Stimulated activated CD4-positive, alpha-beta T cell treated with anti-CD3 and anti-CD28 coated beads, Interleukin-1b, Interleukin-23, amount 100 ng/mL, for 1 hour (primary cell): ENCODE measurements at places on chromosomes 7 and 10.

GRCh38 chr7:152891160-152891621 lies 131.6 kb downstream of the ACTR3B start:
- DNase-seq, result no peak

DNA sequence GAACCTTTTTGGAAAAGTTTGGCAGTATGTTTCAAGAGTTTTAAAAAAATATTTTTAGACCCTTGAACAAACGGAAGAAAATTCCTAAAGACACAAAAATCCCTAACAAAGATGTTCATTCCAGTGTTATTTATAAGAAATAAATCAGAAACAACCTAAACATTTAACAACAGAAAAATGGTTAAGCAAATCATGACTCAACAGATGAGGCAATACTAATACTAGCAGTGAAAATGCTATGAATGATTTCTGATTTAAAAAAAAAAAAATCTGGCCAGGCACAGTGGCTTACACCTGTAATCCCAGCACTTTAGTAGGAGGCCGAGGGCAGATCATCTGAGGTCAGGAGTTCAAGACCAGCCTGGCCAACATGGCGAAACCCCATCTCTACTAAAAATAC lies 61.0 kb downstream of the ARHGAP12 start:
- no peak for DNase-seq

DNA sequence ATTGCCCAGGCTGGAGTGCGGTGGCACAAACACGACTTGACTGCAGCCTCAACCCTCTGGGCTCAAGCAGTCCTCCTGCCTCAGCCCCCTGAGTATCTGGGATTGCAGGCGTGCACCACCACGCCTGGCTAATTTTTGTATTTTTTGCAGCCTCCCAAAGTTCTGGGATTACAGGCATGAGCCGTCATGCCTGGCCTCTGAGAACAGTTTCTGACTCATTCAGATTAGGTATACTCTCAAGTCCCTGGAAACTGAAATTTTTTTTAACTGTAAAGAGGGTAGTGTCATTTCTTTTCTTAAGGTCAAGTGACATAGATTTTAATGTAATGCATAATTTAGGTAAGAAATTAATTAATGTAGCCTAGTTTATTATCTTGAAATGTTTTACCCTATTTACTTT lies 104.7 kb downstream of the SEPTIN7 start:
- DNase-seq, result no peak

GRCh38 chr10:51224671-51225161 lies 150.4 kb downstream of the PRKG1 start:
- DNase-seq, result no peak

- no peak for DNase-seq
Observed at GRCh38 chr10:75186310-75186709, 24.3 kb upstream of the VDAC2 start.

- no peak for DNase-seq
Observed at GRCh38 chr7:126656165-126656564, 596.6 kb downstream of the GRM8 start.

GRCh38 chr10:44860811-44861736 lies 50.1 kb upstream of the TMEM72 start:
- no peak for DNase-seq

- DNase-seq, result no peak
Observed at GRCh38 chr7:76423666-76424412, 911 bp upstream of the ZP3 start.

- no peak for DNase-seq
Observed at GRCh38 chr10:121108051-121108450, 256.9 kb downstream of the WDR11 start.

- DNase-seq, result no peak
Observed at GRCh38 chr7:145216866-145217265, 381.0 kb upstream of the TPK1 start.

DNA sequence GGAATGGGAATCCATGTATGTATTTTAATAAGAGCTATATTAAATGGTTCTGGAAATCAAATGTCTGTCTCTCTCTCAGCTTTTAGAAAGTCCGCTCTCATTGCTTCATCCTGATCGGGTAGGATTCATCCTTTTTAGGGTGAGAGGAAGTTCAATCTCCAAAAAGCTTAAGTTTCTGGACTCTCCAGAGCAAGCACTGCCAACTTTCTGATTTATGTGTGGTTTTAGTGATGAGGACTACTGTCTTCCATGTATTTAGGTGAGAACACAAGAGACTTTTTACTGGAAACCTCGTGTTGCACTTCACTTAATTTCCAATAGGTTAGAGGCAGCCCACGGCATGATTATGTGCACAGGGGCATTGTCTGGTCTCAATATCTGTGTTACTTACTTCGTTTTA lies 267.9 kb downstream of the SUGCT start:
- no peak for DNase-seq

GRCh38 chr10:130079614-130080460 lies 30.8 kb downstream of the C10orf143 start:
- no peak for DNase-seq

- DNase-seq, result no peak
Observed at GRCh38 chr10:130726996-130727725, 584.4 kb downstream of the TCERG1L start.

- DNase-seq, result no peak
Observed at GRCh38 chr10:74738052-74738451, 88.3 kb upstream of the KAT6B start.

GRCh38 chr7:66602159-66602558 lies 26.5 kb upstream of the KCTD7 start:
- no peak for DNase-seq

DNA sequence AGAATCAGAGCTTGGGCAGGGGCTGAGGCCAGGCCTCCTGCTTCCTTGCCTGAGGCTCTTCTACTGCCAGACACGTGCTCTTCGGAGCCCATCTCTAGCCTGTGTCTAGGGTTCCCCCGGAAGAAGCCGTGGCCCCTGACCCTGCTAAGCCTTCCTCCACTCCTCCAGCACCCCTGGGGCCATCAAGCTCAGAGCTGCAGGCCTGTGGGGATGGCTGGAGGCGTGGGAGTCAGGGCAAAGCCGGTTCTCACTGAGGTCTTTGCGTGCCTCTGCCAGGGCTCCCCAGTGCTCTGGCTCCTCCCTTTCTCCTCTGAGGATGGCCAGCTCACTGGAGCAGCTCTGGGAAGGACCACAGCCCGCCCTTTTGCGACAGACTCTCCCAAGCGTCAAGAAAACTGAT lies 34.4 kb downstream of the GHRHR start:
- DNase-seq, result no peak

DNA sequence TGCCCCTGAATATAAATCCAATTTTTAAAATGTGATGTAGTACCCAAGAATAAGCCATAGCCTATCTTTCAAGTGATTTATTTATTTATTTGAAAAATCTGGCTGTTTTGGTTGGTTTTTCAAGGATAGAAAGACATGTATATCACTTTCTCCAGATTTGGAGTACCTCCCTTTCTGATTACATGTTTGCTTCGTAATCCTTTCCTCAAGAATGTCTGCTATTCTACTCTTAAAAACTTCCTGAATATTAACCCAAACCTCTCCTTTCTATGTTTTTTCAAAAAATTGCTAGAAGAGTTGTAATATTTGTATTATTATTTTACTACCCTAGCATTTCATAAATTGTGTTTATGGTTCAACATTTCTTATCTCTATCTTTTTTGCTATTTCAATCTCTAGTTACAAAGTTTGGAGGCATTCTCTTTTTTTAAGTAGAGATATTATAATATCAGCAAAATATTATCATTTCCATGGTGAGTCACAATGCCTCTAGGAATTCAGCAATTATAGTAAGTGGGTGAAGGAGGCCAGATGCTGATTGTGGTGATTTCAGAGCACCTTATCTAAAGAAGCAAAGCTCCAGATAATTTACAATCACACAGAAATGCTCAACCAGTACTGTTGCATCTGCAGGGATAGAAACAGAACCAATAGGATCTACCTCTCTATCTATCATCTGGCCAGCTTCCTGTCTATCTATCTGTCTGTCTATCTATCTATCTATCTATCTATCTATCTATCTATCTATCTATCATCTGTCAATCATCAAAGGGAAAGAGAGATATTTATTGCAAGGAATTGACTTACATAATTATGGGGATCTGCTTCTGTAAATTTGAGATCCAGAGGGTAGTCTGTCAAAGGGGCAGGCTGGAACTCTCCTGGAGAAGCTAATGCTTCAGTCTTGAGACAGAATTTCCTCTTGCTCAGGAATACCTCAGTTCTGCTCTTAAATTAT lies 412.5 kb upstream of the SEMA3C start:
- DNase-seq, result no peak

DNA sequence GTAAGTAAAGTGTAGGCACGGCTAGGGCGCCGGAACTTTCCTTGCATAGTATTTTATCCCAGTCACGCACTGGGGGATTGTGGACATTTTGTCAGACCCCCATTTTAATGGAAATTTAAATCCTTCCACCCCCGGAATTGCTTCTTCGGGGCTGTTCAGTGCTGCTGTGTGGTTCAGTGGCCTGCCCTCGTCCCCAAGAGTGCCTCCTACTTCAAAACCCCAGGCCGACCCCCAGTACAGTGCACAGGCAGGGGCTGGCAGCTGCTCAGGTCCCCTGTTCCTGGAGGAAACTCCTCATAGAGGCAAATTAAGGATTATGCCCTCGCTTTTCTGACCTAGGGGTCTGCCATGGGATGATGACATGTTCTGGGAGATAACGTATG lies 94.5 kb downstream of the PTPRE start:
- DNase-seq, result no peak

- DNase-seq, result no peak
Observed at GRCh38 chr10:44847110-44847509, 64.0 kb upstream of the TMEM72 start.

DNA sequence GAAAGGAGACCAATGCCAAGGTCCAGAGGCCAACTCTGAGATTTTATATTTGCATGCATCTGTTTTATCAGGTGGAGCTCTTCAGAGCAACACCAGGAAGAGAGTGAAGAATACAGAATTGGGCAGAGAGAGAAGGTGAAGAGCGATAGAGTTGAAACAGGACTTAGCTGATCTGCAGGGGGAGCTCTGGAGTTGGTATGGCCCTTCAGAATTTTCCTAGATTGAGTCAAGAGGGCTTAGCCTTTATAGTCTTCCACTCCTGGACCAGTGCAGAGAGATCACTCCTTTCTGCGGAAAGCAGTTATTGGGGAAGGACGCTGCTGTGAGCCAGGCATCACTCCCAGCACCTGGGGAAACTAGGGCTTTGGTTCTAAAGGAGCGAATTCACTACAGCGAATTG lies 105.0 kb upstream of the DGKB start:
- no peak for DNase-seq

GRCh38 chr7:11345621-11346020 lies 371.9 kb downstream of the PHF14 start:
- no peak for DNase-seq

GRCh38 chr7:2444476-2444875 lies 31.7 kb downstream of the GRIFIN start:
- no peak for DNase-seq

DNA sequence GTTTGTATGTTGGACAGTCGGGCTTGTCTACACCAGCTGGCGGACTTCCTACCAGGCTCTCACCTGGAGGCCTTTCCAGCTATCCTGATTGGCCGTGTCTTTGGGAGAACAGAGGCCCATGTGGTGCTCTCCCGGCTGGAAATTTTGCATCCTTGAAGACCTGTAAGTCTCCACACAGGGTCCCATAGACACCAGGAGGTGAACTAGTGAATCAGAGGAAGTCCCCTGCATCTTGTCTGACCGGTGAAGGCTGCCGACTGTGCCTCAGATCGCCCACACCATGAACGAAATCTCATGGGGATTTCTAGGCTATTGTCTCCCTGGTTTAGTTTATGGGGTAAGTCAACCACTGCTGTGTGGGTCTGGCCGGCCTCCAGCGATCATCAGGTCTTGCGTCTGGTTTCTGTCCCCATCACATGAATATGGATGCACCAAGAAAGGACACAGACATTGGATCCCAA lies 108.4 kb upstream of the LYZL2 start:
- no peak for DNase-seq

DNA sequence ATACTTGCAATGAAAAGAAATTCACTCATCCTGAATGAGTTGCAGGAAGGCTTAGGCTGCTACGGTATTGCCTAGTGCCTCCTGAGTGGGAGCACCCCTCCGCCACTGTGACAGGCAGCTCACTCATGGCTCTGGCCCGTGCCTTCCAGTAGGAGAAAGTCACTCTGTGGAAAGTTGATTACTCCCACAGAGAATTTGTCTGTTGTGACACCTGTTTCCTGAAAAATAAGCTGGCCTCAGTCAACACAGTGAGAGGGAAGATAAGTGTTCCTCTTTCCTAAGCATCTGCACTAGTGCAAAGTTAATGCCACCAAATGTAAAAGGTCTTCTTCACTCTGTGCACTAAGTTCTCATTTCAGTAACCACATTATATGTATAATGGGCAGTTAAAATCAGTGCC lies 158.8 kb upstream of the INHBA start:
- no peak for DNase-seq

DNA sequence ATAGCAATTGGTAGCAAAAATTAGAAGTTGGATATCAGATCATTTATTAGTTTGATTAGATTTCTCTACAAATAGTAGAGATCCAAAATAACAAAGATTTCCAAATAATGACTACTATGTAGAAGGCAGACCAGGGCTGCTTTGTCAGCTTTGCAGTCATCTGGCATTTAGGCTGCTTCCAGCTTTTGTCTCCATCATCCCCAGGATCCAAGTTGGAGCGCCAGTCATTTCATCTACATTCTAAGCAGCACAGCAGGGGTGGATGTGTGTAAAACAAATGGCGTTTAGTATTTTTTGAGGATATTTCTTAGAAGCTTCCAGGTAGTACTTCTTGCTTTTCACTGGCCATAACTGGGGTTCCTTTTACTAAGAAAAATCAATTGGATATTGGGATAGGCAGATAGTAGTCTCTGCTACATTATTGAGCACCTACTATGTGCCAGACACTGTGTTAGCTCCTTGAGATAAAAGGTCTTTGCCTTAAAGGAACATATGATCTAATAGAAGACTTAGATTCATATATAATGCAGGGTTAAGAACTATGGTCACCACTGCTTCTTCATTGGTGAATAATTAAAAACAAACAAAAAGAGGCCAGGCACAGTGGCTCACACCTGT lies 41.5 kb downstream of the TPST1 start:
- DNase-seq, result no peak

DNA sequence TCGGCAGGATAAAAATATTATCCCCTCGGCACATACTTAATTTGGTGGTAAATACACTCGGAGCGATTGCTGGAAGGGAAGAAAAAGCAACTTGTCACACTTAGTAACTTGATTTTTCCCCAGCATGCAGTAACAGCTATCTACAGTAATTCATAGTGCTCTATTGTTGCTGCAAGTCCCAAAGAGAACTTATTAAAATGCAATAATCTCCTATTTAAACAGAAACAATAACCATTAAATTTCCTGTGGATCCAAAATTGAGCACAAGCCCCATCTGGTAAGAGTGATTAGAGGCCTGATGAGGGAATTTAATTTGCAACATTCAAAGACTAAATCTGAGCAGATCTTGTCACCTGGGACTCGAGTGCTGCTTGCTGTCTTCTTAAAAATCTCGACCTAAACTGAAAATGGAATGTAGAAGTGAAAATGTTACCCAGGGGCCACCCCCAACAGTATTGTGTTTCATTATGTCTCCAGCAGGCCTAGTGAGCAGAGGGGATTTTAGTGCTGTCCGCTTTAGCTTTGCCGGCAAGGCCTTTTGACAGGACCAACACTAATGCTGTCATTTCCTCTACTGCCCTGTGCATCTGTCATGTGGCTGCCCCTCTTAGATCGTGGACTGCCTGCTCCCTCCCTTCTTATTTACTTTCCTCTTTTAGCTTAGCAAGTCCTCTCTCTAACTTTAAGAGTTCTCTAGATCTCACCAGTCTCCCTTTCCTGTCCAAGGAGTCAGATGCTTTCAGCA lies 639.7 kb downstream of the AUTS2 start:
- DNase-seq, result no peak
